ENCODE measurements at places on chromosomes 11 and 22. TPM values are rescaled to one million over a fixed set of nuclear protein-coding genes. Genes with fewer than 3 reads are reported as not detected.
A peak's percentile ranks its signal among the peaks of the same experiment; 100 is the strongest.

DNA sequence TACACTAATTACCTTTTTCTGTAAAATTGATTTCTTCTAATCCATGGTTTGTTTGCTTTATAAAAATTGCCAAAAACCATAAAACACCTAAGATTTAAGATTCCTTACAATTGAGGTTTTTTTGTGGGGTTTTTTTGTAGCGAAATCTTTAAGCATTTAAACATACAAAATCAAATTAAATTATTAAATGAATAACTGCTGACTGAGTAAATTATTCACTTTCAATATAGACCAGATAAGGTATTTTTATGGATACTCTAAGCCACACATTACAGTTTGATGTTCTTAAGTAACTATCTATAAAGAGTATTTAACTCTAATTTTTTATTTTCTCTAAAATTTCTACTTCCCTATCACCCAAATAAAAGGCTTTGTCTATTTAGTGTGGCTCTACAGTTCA, 55.5 kb downstream of the PIK3C2A start:
- no peak for DNase-seq

Gene OMP
- total RNA-seq, result not detected

GRCh38 chr22:39845529-39845928, 48.0 kb downstream of the ENTHD1 start:
- DNase-seq, result no peak

GRCh38 chr11:9787981-9788521, 124.2 kb downstream of the SWAP70 start:
- no peak for DNase-seq

DNA sequence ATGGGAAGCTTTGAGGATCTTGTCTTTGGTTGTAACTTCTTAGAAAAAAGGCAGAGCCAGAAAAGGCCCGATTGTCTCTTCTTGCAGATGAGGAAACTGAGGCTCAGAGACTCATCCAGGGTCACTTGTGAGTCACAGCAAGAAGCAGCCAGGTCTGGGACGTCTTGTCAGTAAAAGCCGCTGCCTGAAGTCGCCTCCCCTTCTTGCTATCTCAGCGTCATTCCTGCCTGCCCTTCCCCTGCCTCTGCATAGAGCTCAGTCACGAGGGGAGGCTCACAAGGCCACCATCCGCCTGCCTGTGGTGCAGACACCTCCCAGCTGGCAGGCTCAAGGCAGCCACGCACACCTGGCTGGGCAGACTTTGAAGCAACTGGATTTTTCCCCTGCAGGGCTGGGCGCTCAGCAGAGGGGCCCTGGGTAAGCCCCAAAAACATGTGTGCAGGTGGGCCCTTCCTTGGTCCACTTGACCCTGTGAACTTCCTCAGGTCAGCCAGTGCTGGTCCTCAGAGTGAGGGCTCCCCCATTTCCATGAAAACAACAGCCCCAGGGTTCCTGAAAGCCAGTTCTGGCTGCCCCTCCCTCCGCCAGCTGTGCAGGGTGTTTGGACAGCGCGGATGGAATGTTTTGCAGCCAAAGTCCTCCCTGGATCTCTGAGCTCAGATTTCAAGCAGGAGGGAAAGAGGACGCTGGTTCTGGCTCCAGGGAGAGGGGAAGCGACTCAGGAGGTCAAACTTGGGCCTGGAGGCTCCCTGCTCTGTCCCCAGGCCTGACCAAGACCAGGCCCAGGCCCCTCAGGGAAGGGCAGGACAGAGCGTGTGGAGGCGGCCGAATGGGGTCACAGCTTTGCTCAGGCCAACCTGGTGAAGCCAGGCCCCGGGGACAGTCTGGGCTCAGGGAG, 6.0 kb upstream of the RAB3IL1 start:
- peak; percentile 64 for DNase-seq

Measured in cardiac muscle cell (in vitro differentiated cells and primary cell).